ENCODE measurements at places on chromosomes 12 and 14.

DNA sequence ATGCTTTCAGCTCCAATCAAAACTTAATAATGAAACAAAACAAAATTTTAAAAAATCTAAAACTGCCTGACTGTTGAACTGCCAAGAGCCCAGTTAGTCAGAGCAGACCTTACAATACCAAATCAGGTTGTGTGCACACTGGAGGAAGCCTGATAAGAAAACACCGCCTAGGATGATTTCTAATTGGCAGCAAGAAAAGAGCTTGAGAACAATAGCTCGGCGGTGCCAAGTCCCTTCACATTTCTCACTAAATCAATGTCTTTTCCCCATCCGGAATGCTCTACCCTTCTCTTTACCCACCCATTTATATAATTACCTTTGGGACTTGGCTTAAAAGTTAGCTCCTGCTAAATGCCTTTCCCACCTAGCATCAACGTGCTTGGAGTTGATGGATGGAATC is 256.7 kb downstream of the C12orf75 start:
- DNase-seq: no peak

DNA sequence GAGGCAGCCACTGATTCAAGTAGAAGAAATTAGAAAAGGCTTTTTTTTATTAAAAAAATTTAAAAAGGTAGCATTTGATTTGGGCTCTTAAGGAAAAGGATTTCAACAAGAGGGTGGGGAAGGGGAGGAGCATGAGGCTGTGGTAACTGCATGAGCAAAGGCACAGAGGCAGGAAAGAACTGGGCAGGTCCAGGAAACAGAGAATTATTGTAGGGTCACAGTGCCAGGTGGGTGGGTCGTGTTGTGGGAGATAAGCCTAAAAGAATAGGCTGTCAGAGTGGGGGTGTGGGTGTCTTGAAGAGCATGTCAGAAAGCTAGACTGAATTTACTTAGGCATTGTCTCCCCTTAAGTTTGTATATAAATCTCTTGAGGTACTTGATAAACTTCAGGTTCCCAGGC is 7.8 kb downstream of the LIMA1 start:
- no peak for DNase-seq

GRCh38 chr14:49959822-49960408 is 67.0 kb downstream of the ARF6 start:
- DNase-seq: no peak

GRCh38 chr12:16881986-16882570 is 276.1 kb upstream of the LMO3 start:
- DNase-seq: no peak

DNA sequence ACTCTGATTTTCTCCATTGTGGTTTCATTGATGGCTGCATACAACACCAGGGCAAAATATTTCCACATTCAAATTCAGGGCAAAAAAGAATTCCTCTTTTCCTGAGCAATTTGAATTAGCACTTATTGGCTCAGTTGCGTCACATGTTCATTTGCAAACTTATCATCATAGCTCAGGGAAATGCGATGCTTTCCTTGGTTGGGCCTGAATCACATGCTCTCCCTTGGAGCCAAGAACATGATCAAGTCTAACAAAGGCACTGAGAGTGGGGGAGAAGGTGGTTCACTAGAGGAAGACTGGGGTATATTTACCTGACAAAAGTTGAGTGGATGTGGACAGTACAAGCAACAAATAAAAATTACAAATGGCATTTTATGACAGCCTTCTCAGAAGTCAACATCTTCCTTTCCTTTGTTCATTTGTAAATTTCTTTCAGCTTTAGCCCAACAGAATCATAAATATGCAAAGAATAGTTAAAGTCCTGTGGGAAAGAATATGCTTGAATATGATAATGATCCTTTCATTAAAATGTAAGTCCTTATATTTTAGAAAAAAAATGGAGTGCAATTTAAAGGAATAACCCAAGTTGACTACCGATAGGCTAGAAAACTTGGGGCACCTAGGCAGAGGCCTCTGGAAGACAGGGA is 277.2 kb downstream of the NEDD1 start:
- DNase-seq: no peak

GRCh38 chr14:40232302-40232701 is 800.1 kb upstream of the FBXO33 start:
- no peak for DNase-seq
